Occipital lobe (tissue), 3 donors: ENCODE measurements at places on chromosomes 2 and 18.

DNA sequence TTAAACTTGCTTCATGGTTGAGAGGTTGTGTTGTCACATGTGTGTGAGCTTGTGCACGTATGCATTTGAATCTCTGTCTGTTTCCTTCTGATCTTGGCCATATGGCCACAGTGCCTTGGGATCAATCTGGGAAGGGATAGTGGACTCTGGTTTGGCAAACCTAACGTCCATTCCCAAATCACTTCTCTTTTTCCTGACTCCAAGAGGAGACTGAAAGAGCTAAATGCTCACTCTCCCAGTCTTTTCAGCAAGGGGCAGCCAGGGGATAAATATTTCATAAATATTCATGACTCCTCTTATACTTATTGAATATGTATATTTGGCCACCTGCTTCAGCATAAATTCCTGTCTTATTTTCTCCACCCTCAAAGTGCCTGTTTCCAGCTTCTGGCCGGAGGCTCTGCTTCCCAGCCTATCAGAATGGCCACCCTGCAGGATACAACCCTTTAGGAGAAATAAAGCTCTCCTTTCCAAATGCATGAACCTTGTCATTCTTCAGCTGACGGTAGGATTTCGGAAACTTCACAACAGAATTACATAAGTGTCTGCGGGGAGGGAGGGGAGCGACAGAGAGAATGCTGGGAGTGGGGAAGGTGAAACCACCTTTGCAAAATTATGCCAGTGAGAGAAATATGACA lies 112.2 kb upstream of the COPS8 start:
- no peak for DNase-seq

DNA sequence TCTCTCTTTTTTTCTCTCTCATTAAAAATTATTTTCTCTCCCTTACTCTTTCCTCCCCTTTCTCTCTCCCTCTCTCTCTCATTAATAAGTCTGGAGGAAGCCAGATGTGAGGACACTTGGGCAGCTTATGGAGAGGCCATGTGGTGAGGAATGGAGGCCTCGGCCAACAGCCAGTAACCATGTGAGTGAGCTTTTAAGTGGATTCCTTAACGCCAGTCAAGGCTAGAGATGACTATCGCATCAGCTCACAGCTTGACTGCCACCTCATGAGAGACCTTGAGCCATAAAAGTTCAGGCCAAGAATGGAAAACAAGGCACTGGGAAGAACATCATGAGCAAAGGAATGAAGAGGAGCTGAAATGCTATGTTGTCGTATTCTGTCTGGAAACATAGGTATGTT lies 39.1 kb downstream of the ETAA1 start:
- DNase-seq = no peak

DNA sequence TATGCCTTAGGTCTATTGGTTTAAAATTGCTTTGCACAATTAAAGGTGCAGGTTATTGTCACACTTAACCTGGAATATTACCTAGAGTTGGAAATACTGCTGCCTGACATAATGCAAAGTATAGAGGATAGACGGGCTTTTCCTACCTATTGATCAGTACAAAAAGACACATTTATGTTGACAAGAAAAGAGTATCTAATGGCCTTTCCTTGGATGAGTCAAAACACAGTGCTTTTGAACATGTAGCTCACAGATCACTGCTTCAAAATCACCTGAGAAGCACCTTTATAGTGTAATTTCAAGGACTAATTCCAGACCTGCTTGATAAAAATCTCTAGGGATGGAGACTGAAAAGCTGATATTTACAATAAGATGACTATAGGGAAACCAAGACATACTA lies 262.8 kb downstream of the DCC start:
- DNase-seq = no peak

- no peak for DNase-seq
Measured at GRCh38 chr18:58109256-58109655, 65.2 kb downstream of the NEDD4L start.

- DNase-seq = no peak
Measured at GRCh38 chr2:45232818-45233217, 223.6 kb upstream of the SIX2 start.

DNA sequence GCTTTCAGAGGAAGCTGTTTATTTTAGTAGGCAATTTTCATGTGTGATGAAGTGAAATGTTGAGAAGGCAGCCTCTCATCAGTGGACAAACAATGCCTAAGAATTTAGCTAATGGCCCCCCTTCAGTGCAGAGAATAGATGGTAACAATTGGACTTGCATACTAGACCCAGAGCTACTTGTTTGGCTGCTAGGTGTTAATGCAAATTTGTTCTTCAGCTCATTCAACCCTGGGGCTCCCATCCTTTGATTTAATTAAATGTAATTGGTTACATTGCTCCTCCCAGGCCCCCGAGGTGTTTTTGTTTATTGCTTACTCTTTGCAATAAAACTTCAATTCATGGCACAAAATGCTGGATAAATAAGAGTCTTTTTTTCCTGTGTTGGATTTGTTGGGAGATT lies 68.6 kb downstream of the CAMKMT start:
- no peak for DNase-seq

DNA sequence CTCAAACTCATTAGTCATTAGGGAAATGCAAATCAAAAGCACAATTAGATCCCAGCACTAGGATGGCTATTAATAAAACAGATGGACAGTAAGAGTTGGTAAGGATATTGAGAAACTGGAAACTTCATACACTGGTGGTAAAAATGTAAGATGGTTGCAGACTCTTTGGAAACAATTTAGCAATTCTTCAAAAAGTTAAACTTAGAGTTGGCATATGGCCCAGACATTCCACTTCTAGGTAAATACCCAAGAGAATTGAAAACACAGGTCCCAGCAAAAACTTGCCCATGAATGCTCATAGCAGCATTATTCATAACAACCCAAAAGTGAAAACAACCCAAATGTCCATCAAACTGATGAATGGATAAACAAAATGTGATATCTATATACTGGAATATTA lies 84.9 kb upstream of the ZFP36L2 start:
- no peak for DNase-seq

DNA sequence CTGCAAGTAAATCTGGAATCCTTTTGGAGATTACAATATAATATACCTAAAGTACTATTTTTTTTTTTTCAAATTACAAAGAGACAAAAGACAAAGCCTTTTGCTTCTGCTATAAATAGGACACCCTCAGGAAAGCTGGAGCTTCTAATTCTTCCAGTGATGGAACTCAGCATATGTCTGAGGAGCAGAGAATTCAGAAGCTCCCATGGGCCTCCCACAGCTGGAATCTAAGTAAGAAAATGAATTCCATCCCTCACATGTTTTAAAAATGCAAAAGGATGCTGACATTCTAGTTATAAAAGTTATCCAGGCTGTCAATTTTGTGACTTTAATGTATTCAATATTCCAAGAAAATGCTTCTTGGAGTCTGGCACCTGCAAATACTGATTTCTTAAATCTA lies 571.3 kb upstream of the LRRTM4 start:
- DNase-seq = no peak

DNA sequence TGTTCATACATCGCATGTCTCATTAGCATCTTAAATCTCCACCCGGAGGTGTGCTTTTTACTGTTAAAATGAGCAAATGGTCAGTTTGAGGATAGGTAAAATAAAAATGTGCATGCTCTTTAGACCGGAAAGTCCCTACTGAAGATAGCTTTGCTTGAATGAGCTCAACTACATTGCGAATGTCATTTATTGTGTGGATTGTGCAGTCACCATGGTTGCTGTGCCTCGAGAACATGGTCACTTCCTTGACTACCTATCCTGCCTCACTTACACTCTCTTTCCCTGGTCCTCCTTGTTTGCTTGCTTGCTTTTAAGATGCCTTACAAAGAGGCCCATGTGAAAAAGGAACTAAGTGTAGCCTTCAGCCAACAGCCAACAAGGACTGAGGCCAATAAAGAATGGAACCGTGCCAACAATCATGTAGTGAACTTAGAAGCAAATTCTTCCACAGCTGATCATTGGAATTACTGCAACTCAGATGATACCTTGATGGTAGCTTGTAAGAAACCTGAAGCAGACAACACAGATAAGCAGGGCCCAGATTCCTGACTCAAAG lies 72.2 kb upstream of the BARD1 start:
- DNase-seq = no peak

DNA sequence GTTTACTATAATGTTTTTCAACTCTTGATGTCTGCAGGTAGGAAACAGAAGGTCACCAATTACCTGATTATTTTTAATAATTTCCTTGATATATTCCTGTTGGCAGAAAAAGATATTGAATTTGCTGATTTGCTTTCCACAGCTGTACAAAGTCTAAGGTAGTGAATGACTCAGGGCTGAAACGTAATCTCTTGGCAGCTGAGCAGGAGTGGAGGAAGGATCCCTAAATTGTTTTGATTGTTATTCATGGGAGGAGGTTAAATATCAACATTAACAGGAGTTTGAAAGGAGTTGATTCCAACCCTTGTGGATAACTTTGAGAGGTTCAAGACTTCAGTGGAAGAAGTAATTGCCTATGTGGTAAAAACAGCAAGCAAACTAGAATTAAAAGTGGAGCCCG lies 345.2 kb upstream of the SLC8A1 start:
- DNase-seq = no peak

DNA sequence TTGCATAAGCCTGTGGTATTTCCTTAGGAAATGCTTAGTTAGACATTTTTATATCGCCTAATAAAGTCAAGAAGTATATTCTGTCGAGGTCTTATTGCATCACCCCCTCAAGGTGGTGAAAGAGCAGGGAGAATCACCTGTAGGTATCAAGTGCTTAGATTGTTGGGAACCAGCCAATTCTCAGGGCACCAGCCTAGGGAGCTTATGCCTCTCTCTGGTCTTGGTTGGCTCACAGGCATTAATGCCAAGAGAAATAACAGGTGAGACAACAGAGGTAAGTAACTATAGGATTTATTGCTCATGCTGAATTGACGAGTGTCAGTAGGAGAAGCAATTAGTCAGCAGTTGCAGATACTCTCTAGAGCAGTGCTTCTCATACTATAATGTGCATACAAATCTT lies 663.3 kb upstream of the ZNF804A start:
- DNase-seq = no peak

DNA sequence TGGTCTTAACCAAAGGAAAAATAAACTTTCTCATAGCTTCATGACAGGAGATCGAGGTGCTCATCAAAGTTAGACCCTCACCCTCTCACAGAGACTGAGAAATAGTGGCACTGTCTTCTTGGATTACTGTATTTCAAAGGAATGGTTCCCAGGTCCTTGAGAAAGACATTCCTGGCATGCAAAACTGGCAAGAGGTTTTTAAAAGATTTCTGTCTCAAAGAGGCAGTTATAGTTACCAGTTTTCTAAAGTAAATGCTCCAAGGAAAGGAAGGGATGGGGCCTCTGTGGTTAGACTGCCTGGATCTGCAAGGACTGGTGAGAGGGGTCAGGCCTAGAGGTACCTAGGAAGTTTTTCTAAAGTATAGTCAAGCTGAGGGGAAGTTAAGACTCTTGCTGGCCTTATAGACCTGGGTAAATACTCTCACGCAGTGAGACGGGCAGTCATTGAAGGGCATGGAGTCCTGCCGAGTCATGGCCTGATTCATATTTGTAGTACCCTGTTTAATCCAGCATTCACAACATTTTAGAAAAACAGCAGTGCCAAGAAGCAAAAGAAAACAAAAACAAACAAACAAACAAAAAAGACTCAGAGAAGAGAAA lies 226.1 kb downstream of the DOK6 start:
- DNase-seq = no peak

DNA sequence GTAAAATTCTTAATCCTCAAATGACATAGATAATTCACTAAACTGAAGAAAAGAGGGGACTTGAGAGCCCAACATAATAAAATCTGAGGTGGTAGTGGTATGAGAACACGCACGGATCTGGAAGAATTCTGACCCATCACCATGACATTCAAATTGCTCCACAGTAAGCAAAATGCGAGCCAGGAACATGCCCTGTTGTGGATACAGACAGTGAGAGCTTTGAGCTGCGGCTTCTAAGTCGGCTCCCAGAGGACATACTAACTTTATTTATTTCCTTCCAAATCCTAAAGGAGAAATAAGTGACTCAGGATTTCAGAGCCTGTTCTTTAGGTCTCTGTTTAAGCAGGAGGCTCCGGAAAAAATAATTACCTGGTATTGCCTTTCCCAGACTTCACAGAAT lies 143.4 kb upstream of the SMAD7 start:
- no peak for DNase-seq

- DNase-seq = peak; percentile 31
Measured at GRCh38 chr18:54284981-54285785, 15.9 kb downstream of the POLI start.

DNA sequence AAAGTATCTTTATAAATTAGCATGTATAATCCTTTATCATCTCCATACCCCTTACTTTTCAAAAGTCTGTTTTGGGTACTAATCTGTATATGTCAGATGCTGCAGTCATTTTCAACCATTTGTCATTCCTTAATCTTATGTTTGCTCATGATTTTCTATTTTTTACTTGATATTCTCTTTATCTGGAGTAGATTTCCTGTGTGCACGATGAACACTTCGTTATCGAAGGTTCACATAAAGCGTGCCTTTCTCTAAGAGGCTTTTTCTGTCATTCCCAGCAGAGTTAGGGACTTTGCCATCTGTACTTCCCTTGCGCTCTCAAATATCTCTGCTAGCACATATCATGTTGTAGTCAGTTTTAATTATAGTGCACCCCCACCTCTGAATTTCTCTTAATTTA lies 123.2 kb downstream of the BIRC6 start:
- no peak for DNase-seq

DNA sequence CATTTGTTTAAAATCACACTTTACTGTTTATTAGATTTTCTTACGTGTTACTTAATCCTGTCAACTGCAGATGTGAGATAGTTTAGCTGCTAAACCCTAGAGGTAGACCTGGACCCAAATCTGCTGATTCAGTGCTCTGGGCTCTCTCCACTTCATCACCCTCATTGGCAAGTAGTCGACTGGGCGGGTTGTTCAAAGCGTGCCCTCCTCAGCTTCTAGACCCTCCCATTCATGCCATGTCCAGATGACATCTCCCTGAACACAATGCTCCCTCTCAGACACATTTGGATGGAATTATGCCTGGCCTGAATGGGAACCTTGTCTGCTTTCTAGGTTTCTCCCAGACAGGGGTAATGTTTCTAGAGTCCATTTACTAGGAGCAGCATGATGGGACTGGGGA lies 43.7 kb downstream of the RPIA start:
- no peak for DNase-seq

DNA sequence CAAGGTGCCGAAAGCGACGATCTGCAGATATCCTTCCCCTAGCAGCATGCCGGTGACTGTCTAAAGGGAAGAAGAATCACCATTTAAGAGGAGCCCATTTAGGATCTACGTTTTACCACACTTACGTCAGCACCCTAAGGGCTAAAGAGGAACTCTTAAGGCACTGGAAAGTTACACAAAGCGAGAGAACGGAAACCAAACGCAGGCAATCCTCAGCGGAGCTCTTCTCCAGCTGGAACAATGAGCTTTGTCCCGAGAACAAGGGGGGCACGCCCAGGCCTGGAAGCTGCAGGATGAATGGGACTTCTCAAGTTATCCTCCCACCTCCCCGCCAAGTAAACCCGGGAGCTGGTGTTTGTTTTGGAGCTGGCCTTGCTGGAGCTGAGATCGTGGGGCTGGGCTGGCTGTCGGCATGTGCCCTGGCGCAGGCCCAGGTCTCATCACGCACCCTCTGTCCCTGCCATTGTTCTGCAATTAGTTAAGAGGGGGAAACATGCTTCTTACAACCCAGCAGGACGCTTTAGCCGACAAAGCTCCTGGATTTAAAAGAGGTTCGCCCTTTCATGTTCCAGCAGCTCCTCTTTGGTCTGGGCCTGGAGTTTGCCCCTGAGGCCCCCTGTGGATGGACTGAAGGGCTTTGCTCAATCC lies 36.4 kb downstream of the PXDN start:
- DNase-seq = no peak

GRCh38 chr18:51751901-51752300 lies 554.4 kb upstream of the MEX3C start:
- DNase-seq = no peak
